Islet precursor cell (in vitro differentiated cells): ENCODE measurements at places on chromosomes 5 and 9.

DNA sequence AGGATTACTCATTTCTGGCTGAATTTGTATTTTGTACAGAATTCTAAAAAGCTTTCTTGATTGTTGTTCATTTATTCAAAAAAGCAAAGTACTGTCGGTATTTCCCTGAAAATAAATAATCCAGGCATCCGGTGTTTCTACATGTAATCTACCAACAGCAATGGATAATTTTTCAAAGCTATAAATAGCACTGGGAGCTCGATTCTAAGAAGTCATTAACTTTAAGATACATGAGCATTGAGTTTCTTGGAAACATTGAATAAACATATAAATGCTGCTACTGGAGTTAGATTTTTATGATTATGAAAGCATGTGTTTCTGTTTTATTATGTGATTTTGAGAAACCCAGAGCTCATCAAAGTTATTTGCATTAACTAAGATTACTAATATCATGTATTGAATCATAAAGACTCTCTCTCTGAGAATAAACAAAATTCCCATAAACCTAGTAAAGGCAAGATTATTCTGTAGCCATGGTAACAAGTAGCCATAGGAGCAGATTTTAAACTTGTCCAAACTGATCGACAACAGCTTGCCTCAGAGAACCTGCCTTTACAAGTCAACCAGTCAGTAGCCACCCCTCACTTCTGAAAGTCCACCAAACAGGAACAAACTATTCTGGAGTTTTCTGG lies 197.0 kb downstream of the DRD1 start:
- no peak for DNase-seq

- DNase-seq = no peak
Observed at GRCh38 chr5:180162304-180162661, 46.7 kb downstream of the RASGEF1C start.

DNA sequence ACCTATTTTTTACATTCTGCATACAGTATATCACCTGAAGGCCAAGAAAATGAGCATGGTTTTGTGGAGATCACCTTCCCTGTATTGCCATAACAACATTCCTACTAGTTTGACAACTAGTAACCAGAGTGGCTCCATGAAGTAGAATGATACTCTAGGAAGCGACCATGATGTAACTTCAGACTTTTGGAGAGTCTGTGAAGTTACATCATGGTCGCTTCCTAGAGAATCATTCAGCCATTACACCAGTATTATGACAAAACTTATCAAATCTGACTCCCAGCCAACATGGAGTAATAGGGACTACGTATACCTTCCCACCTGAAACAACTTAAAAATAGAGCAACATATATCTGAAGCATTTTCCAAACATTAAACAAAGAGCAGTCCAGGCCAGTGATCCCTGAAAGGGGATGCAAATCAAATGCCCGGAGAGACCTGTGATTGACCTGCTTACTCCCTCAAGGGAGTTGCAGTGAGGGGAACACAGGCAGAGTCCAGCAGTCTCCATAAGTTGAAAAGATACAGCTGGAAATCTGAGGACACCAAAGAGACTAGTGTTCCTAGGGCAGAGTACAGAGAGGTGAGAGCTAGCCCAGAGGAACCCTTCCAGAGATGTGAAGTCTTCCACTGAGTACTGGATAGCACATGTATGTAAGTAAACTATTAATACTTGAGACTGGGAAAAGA lies 7.8 kb downstream of the ECM2 start:
- no peak for DNase-seq

DNA sequence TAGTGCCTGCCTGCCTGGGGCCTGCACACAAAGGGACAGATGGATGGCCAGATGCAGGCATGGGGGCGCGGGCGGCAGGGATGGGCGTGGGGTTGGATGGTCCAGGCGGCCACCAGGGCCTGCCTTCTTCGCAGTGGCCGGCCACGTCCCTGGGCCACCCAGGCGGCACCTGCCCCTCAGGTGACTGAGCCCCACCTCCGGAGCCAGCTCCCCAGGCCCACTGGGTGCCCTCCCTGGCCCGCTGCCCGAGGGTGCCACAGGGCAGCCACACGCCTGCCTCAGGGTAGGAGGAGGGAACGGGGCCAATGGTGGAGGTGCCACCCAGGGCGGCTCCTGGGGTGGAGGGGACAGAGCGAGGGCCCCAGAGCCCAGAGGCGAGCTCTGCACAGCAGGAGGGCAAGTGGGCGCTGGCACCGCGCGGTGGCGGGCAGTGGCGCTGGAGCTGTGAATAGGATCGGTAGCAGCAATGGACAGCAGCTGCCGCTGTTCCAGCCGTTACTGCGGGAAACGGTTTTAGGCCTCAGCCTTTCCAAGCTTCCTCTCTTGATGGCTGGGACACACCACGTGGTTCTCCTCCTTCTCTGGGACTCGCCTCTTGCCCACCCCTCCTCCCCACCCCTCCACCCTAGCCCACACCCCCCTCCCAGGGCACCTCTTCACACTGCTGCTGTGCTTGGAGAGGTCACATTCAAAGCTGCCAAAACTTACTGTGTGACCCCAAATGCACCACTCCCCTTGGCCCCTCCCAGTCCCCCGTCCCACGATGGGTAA lies 19.1 kb downstream of the LHX3 start:
- no peak for DNase-seq
